ENCODE measurements at places on chromosomes 12 and 14.

DNA sequence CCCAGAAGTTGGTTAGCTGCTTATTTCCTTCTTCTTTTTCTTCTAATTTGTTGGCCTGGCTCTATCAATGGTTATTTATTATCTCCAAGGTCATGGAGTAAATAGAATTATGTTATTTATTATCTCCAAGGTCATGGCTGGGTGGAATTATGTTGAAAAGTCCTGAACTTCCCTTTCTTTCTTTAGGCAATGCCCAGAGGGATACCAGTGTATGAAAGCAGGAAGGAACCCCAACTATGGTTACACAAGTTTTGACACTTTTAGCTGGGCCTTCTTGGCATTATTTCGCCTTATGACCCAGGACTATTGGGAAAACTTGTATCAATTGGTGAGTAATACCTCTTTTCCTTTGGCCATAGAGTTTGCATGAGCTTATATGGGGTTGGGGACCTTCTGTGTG is 111.6 kb downstream of the SCN8A start:
- DNase-seq: no peak

DNA sequence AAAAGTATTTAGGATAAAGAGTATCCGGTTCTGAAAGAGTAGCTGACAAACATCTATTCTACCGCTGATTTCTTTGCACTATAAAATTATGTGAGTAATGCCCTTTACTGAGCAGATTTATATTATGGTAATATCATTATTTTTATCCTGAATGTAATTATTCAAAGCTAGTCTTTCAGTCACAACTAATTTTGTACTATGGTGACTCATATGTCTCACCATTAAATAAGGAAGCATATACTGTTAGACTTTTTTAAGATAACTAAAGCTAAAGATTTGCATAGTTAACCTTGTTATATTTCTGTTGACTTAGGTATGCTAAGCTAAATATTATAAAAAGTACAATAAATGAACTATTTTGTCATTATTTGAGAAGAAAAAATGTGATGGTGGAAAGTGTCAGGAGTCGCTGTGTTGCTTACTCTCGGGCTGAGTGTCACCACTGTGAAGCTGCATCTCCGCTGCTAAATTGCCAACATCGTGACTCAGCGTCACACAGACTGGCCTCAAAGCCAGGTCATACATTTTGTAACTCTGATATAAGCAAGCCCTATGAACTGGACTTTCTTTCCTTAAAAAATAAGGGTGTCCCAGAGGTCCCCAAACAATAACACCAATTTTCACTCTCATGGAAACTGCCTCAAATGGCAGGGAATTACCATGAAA is 69.1 kb upstream of the SSTR1 start:
- DNase-seq: no peak

- DNase-seq: no peak
Measured at GRCh38 chr14:75553157-75553556, 25.3 kb upstream of the FLVCR2 start.

GRCh38 chr12:1226951-1227350 is 235.9 kb downstream of the ERC1 start:
- DNase-seq: no peak

DNA sequence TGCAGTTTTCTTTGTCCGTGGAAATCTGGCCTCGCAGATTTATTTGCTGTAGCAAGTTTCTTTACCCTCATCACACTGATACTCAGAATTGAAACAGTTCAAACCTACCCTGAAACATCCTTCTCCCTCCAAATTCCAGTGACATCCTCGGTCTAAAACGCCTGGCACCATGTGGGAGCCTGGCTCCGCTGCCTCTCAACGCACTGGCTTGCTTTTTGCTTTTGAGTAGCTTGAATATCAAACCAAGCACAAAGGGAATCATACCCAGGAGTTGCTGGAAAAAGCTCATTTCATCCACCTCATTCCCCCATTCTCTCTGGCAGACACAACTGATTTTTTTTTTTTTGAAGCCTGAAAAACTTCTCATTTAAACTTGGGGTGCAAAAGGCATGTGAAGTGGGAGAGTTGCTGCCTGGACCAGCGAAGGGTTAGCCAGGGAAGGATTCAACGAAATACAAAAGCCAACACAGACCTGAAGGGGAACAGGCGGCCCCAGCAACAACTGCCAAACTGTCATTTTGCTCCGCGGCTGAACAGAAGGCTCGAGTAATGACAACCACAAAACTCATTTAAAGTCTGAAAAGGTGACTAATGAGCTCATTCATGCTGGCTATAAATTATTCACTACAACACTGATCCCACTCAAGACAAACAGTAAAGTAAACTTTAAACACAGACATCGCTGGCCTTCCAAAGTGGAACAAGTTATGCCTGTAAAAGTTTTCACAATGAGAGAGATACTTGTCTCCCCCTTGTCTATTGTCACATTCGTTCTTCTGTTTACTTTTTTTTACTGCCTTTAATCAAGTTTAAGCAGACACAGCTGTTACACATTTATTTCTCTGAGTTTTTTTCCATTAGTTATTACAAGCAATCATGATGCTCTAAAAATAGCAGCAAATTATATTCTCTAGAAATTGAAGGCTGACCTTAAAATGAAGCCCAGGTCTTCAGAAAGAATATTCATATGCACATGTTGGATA is 12.5 kb upstream of the FOXN3 start:
- no peak for DNase-seq

DNA sequence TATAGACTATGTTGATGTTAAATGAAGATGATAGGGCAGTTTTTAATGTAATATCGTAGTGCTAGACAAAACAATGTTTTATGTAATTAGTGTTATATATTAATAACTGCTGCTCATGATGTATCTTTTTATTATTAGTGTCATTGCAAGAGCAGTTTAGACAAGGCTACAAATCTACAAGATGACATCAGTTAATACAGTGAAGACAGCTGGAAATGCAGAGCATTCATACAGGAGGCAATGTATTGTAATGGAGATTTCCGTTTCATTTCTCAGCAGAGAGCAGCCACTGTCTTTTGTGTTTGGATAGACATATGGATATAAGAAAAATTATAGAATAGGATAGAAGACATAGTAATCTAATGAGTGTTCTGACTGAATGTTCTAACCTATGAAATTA is 178.0 kb downstream of the FOXG1 start:
- no peak for DNase-seq

- no peak for DNase-seq
Measured at GRCh38 chr12:130664772-130665171, 51.3 kb downstream of the RIMBP2 start.

DNA sequence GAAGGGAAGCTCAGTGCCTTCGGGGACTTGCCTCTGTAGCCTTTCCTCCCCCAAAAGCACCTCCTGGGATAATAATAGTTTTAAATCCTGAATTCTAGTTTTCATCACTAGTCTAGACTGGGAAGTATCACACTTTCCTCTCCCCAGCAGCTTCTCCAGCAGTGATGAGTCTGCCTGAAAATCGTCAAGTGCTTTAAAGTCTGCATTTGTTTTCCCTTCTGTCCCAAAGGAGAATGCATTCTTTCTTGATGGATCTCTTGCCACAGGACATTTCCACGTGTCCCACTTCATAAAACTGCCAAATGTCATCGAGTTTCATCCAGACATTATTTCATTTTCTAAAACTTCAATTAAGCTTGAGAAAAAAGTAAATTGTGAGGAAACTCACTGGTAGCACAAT is 15.0 kb downstream of the CSRP2 start:
- no peak for DNase-seq

- peak; percentile 30 for DNase-seq
Measured at GRCh38 chr14:35122696-35123387, 490 bp downstream of the PRORP start.

DNA sequence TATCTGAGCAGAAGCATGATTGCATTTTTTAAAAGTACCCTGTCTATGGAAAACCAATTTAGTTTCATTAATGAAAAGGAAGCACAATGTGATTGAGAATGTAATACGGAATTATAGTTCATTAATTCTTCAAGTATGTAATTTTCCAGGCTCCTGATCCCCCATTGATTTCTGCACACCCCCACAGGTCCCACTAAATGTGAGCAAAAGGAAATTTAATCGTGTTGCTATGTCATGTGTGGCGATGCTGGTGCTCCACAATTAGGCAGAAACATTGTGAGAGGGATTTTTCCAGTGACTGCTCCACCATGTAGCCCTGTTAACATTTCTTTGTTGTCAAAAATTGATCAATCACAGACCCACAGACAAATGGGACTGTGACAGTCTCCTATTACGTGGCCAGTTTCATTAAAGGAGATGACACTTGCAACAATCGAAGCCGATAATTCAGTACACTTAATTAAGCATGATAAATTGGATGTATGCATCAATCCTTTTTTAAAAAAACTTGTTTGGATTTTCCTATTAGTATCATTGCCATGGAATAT is 306.0 kb downstream of the NELL2 start:
- DNase-seq: no peak

GRCh38 chr12:109512608-109513007 is 35.2 kb downstream of the UBE3B start:
- DNase-seq: no peak

DNA sequence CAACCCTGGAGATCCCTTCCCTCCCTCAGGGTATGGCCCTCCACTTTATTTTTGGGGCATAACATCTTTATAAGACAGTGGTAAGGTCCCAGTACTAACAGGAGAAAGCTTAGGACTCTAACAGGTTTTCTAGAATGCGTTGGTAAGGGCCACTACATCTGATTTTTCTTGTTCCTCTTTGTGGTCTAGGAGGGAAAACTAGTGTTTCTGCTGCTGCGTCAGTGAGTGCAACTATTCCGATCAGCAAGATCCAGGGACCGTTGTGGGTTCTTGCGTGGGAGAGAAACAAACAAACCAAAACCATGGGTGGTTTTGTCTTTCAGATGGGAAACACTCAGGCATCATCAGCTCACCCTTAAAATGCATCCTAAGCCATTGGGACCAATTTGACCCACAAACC is 123.6 kb upstream of the SLC16A7 start:
- DNase-seq: no peak

DNA sequence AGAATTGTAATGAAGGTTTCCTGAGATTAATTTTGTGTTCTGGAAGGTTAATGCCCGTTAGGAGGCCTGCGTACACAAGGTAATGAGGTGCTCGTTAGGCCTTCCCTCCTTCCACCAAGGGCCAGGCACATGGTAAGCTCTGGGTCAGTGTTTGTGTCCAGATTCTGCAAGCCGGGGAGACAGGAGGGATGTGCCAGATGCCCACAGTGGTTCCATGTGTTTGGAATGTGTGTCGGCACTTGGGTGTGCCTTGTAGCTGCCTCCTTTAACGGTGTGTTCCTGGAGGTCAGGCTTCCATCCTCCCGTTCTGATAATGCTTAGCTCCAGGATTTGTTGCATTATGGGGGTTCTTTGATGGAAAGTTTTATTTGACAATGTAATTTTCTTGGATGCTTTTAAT is 5.7 kb downstream of the TRAF3 start:
- no peak for DNase-seq

GRCh38 chr12:88519802-88520435 is 60.4 kb downstream of the KITLG start:
- no peak for DNase-seq

DNA sequence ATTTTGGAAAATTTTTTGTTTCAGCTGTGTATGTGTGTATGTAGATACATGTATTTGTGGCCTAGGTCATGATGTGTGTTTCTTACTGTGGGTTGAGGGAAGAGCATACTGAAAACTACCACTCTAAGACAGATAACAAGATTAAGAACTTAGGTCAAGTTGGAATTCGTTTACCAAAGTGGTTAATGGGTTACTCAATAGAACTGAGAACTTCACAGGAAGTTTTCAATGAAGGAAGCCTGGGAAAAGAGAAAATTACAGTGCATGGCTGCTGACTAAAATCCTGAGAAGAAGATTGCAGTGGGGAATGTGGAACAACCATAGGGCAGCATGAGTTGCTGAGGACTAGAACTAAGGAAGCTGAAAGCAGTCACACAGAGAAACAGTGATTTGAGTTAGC is 21.4 kb upstream of the FOXG1 start:
- DNase-seq: no peak

DNA sequence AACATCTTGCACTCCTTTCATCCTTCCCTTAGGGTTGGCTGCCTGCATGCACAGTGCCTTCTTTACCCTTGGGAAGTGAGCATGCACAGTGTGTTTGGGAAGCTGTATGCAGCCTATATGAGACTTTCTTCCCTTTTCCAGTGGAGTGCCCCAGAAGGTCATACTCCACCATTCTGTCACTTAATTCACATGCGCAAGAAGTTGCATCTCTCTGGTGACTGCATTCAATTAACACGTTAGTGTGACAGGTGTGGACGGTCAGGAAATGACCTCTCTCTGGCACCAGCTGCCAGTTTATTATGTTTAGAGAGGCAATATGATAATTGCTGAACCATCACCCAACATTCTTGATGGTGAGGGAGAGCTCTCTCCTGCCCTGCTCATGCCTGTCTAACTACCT is 770.0 kb downstream of the FLRT2 start:
- DNase-seq: no peak

DNA sequence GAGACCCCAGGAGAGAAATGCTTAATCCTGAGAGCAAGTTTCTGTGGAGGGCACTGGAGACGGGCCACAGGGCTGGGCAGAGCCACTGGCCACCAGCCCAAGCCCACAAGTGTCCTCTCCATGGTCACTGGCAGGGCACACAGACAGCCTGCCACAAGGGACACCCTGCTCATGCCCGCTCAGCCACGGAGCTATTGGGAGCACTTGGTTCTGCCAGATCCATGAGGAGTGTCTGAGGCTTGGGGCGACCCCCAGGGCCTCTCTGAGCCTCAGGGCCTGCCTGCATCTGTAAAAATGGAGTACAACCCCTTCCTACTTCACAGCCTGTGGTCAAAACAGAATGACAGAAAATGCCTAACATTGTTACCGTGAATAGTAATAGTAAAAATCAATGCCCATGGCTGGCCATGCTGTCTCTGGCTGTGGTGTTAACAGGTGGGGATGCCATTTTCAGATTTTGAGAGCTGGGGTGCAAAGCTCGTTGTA is 3.2 kb downstream of the PGF start:
- no peak for DNase-seq

DNA sequence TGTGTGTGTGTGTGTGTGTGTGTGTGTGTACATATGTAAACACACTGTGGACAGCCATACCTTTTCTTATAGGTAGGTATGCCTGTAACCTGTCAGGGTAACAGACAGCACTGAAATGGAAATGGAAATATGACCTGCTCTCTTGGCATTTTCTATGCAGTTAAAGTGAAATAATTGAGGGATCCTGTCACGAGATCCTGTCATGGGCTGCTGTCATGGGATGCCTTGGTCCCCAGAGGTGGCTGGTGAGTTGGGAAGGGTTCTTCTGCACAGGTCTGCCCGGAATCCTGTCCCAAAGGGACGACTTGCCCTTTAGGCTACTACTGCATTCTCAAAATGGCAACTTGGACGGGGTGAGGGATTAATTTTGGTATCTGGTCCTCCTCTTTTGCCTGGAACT is 47.3 kb downstream of the ELK3 start:
- no peak for DNase-seq

- no peak for DNase-seq
Measured at GRCh38 chr14:52000019-52000582, 10.8 kb downstream of the RTRAF start.

DNA sequence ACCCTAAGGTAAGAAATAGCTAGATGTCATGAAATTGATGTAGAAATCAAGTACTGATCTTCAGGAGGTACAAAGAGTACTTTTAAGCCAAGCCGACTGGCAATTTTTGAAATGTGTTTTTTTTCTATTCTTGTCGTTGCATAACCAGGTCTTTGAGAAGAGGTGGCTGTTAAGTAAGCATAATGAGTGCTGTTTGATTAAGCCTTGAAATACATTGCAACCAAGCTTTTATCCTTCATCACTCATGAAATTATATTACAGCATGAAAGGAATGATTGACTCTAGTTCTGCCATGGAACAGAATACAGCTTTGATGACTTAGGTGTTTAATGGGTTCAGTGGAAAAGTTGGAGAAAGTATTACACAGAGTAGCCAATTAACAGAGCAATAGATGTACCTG is 1720.2 kb upstream of the SEL1L start:
- DNase-seq: no peak

All from D341Med (cell line).